Activated T-cell treated with anti-CD3 and anti-CD28 coated beads for 4 hours (primary cell): ENCODE measurements at places on chromosomes 2 and 18.

DNA sequence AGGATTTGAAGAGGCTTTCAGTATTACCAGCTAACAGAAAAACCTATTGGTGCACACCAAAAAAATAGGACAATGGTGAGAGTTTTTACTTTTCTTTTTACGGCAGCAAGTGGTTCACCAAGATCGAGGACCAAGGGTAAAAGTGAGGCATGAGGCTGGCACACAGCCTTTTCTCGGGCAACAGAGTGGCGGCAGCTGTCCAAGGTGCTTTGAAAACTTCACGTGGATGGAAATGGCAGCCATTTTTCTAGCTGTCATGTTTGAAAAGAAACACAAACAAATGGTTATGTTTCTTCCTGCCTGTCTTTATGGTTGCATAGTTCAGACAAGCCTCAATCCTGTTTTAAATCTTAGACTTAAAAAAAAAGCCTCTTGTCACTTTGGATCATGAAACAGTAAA is 812.5 kb upstream of the CHAC2 start:
- DNase-seq = no peak

DNA sequence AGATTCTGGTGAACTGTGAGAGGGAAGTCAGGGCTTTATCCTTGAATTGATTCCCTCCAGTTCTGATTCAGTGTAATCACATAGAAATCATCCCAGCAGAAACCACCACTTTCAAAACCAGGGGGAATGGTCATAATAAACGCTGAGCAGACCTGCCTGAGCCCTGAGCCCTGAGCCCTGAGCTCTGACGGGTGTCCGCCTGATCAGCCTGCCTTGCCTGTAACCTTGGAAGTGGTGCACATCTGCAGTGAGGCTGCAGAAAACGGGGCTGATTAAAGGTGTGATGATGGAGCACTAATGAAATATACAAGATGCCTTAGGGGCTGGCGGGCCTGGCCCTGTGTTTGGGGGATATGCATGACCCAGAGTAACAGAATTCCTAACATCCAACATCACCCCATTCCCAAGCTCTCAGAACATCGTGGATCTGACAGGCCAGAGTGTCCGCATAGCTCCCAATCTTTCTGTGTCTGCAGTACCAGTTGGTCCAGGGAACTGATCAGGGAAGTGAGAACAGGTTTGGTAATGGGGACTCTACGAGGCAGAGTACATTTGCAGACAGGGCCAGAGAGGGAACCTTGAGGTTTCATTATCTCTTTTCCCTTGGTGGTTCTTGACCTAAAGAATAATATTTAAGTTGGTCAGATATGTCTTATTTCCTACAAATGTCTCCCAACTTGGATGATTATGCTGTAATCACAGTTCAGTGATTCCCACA is 37.8 kb downstream of the KCTD18 start:
- DNase-seq = no peak

DNA sequence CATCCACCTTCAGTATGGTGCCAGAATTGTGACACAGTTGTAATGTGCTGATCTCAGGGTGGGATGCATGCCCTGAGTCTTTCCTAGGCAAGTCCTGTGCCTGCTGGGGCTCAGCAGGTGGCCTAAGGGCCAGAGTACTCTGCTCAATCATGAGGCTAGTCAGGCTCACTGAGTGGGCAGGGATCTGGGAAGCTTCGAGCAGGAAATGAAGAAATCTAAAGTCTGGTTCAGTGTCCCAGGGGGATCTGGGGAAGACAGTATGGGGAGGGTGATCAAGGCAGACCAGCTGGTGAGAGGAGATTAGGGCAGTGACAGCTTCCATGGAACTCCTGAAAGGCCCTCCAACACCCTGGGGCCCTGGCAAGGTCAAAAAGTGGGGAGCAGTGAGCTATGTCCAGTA is 8.9 kb upstream of the ANKRD29 start:
- DNase-seq = no peak

DNA sequence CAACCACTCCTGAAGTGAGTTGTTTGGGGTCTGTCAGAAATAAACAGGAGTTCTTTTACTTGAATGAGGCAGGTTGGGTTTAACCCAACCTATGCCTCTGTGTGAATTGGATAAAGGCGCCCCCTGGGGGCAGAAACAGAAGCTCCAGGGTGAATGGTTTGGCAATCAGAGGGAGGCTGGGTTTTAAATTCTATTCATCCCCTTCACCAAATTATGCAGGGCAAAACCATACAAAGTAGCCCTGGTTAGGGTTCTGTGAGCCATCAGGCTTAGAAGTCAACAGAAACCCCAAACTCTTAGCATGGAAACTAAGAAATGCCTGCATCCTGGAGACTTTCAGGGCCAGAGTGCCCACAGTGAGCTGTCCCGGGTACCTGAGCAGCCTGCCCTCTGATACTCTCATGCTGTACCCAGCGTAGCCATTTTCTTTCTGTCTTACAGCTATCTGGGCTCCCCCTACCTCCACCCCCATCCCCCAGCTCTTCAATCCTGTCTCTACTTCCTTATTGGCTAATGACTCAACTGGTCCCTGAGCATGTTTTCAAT is 241.5 kb downstream of the ICOS start:
- peak; percentile 63 for DNase-seq

DNA sequence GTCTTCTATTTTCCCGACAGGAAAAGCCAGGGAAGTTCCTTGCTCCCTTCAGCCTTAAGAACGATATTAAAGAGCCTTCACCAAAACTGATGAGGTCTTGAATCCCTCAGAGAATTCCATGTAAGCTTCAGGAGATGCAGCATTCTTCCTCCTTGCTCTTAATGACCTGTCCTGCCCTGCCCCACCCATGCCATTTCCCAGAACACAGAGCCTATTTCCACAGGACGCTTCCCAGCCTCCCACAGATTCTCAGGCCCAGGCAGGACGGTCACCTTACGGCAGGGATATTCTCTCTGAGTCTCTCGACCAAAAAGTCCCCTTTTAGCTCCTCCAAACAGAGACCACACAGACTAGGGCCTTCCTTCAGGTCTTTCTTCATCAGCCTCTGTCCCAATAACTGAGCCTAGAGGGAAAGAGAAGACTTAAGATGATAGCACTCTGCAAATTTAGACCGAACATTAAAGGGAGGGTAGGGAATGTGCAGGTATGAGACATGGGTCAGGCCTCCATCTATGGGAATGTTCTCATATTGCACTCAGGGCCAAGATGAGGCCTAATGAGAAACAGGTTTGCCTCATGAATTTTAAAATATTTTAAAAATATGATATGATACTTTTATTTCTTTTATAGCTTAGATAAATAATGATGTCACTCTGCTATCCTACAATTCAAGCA is 62.1 kb downstream of the COBLL1 start:
- DNase-seq = no peak

- DNase-seq = no peak
Measured at GRCh38 chr18:22828171-22828570, 105.0 kb upstream of the RBBP8 start.

- DNase-seq = no peak
Measured at GRCh38 chr2:234694244-234695013, 197.5 kb upstream of the ARL4C start.

DNA sequence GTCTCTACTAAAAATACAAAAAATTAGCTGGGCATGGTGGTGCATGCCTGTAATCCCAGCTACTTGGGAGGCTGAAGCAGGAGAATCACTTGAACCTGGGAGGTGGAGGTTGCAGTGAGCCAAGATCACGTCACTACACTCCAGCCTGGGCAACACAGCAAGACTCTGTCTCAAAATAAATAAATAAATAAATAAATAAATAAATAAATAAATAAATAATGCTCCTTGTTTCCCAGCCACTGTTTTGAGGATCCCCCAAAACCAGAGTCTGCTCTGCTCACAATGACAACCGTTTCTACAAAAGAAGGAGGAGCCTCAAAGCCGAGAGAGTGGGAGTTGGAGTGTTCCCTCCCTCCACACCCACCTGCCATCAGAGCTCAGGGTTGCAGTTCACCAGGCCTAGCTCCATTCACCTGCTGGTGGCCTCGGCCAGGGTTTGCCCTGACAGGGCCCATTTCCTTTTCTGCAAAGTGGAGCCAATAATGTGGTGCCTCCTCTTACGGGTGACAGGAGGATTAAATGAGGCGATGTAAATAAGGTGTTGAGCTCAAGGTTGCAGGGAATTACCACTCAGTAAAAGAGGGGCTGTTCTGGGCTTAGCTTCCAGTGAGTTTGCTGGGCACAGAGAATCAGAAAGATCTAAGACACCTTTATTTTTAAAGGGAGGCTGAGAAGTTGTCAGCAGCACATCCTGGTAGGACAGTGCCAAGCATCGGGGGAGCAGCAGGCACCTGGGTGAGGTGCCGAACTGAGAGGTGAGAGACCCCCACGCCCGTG is 25.5 kb downstream of the CRACDL start:
- DNase-seq = no peak

DNA sequence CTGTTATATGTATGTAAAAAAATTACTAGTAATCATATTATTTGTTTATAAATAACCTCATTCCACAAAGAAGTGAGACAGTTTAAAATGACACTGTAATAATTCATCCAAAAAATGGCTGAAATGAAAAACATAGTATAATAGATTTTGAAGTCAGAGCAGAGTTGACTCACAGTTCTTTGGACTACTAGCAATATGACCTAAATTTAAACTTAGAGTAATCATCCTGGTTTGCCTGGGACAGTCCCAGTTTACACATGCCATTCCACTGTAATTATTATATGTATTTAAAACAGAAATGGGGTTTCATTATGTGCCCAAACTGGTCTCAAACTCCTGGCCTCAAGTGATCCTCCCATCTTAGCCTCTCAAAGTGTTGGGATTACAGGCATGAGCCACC is 48.3 kb downstream of the CCDC88A start:
- DNase-seq = no peak

DNA sequence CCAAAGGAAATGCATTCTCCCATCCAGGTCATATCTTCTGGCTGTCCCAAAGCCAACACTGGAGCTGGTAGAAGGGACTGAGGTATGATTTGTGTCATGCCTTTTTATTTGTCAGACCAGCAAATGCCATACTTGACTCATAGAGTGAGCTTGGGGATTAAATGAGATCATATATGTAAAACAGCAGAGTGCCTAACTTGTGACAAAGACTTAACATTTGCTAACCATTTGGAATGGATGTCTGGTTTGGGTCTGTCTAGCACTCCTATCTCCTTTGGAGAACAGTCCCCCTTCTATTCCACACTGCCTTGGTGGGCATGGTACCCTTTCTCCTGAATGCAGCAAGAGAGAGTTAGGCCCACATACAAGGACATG is 128.5 kb upstream of the LGALSL start:
- DNase-seq = no peak

DNA sequence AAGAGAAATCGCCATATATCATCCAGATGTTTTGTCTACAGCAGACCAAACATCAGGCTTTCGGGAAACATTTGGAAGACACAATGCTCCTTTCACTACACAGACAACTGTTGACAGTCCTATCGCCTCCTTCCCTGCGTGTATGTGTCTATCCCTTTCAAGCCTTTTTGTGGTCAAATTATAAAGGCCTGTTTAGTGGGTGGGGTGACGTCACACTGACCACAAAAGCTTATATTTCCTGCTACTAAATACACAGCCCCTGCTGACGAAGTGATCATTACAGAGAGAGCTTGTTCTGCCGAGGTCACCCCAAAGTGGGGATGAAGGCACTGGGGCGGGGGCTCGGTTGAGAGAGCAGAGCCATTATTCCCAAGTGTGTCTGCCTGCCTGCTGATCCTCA is 302.7 kb upstream of the TNP1 start:
- DNase-seq = no peak

GRCh38 chr18:57649556-57650500 is 28.2 kb upstream of the NARS1 start:
- no peak for DNase-seq

- no peak for DNase-seq
Measured at GRCh38 chr2:43196768-43197587, 29.4 kb downstream of the ZFP36L2 start.

- DNase-seq = no peak
Measured at GRCh38 chr2:100113990-100114433, 28.4 kb downstream of the AFF3 start.

DNA sequence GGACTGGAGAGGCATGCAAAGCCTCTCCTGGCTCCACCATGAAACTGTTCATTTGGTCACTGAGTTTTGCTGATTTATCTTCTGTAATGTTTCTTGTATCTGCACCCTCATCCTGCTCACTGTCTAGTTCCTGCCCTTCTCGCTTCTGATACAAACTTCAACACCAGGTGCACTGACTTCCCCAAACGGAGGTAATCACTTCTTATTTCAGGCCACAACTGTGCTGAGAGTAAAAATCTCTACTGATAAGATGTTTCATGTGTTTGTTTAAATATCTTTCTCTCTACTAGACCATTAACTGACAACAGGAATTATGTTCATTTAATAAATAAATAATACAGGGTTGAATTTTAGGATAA is 10.9 kb upstream of the NT5C1B start:
- DNase-seq = no peak

- no peak for DNase-seq
Measured at GRCh38 chr2:96918754-96919550, 49.1 kb upstream of the SEMA4C start.

- DNase-seq = no peak
Measured at GRCh38 chr2:20071397-20072383, 20.3 kb upstream of the LAPTM4A start.

DNA sequence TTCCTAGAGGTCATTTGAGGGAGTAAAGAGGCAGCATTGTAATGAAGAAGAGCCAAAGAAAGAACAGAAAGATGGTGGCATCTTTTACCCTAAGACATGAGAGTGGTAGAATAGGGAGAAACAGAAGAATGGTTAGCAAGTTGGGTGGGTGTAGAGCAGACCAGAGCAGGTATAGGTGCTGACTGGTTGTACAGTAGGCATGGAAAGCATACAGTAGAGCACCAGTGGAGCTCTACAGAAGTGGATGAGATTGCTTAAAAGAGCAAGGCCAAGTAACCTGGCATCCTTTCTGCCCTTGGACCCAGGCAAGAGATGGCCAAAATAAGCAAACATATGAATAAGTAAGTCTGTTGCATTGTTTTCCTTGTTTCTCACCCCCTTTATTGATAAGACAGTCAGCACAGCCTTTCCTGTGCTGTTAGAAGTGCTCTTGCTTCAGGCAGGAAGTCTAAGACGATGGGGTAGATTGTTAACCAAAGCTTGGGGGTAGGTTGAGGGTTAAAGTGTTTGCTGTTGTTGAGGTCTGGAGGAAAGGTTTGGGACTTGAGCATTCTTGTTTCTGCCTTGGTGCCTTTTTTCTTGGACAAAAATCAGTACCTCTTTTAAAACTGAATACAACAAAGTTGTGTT is 76.9 kb downstream of the DIS3L2 start:
- DNase-seq = no peak

- DNase-seq = no peak
Measured at GRCh38 chr18:1292167-1292566, 387.5 kb downstream of the ADCYAP1 start.

- no peak for DNase-seq
Measured at GRCh38 chr2:19589791-19590190, 231.4 kb upstream of the OSR1 start.

DNA sequence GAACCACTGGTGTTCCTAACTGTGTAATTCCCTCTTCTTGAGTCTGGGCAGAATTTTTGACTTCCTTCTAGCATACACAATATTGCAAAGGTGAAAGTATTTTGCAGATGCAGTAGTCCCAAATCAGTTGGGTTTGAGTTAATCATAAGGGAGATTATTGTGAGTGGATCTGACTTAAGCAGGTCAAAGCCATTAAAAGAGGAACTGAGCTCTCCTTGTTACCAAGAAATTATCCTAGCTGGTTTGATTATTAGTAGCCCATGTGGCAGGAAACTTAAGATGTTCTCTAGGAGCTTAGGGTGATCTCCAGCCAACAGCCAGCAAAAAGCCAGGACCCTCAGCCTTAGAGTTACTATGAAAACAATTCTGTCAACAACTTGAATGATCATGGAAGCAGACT is 221.8 kb downstream of the RPIA start:
- no peak for DNase-seq
